Large intestine (tissue), 12 donors: ENCODE measurements at places on chromosomes 7 and 10.

DNA sequence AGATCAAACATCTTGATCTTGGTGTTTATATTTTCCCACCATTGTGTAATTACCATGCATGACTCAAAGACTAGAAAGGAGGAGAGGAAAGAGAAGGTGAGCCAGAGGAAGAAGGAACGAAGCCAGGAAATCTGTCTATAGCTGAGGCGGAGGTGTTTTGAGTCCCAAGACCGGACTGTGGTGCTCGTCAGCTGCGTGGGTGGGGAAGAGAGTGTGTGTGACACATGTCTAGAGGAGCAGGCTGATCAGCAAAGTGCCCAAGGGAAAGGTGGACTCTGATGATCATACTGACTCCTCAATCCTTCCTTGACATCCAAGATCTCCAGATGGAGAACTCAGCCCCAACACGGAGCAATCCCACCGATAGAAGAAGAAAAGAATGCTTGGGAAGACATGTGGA, 189.5 kb upstream of the MINDY3 start:
- DNase-seq: no peak

DNA sequence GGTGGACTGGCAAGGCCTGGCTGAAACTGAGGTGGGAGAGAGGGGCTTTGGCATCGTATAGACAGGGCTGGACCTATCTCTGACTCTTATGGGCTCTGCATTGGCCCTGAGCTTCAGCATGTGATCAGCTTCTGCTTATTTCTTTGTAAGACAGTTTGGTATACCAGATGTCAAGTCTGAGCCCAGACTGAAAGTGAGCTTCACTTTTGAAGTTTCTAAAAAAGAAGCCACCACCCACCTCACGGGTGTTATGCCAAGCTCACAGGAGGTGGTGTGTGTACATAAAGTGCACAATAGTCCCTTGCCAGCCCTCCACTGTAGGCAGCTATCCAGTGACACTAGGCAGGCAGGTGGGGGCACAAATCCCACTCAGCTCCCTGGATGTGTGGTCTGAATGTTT, 68.7 kb upstream of the SEPHS1 start:
- DNase-seq: no peak

DNA sequence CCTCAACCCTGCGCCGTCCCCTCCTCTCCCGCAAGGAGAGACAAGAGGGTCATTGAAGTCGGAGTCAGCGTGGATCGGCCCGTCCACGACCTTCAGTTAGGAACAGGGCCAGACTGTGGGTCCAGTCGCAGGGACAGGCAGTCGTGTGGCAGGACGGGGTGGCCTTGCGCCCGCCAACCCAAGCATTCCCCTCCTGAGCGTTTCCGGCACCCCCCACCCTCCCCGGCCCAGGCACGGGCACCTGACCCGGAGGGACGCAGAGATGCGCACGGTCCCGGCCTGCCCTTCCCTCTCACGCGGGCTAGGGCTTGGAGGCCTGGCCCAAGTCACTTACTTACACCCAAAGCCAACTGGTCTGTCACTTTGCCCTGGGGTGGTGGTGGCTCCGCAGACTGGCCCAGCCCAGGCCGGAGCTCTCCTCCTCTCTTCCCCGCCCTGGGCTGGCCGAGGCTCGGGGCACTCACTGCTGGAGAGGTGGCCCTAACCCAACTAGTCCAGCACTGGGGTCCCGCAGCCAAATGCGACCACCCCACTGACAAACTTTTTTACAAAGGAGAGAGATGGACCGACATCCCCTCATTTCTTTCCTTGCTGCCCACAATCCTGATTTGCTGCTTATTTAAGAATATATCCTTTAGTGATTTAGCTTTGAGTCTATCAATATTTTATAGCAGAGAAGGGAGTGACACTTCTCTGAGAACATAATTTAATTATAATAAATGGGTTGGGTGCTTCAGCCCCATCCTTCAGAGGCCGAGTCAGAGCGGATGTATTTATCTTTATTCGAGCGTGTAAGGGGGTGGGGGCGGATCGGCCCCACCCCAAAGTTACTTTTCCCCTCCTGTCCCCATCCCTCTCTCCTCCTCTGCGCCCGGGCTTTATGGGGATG, 1.2 kb upstream of the UNCX start:
- DNase-seq: no peak

- no peak for DNase-seq
These were observed 229.1 kb upstream of the GRB10 start for GRCh38 chr7:51011710-51012350.
